CD4-positive, CD25-positive, alpha-beta regulatory T cell (primary cell): ENCODE measurements at places on chromosomes 16 and 17. TPM values are rescaled to one million over a fixed set of nuclear protein-coding genes. Genes with fewer than 3 reads are reported as not detected.

Gene KRT40
- total RNA-seq = not detected

Gene CASKIN2
- 0.44 TPM for total RNA-seq

Gene NOTUM
- not detected for total RNA-seq

Gene CCDC144A
- 21.8 TPM for total RNA-seq

GRCh38 chr16:67641779-67642708 is 2.9 kb upstream of the CARMIL2 start:
- no peak for DNase-seq

DNA sequence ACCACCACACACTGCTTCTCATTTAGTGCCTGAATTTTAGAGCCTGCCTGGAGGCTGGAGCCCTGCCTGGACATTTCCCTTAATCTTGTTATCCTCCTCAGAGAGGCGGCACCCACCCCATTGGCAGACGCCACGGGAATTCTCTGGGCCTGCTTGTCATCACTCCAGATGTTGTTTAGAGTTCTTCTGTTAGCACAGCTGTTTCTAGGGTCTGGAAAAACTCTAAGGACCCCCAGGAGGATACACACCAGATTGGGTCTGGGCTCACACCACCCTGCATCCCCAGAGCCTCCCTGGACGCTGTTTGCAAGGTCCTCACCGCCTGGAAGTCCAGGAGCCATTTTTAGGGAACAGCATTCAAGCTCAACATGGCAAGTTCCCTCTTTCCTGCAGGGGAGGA is 565 bp upstream of the XAF1 start:
- no peak for DNase-seq
